ENCODE measurements at places on chromosomes 6 and 20. TPM values are rescaled to one million over a fixed set of nuclear protein-coding genes. Genes with fewer than 3 reads are reported as not detected.

GRCh38 chr6:91293395-91293794 is 706.5 kb upstream of the MAP3K7 start:
- DNase-seq, result no peak

DNA sequence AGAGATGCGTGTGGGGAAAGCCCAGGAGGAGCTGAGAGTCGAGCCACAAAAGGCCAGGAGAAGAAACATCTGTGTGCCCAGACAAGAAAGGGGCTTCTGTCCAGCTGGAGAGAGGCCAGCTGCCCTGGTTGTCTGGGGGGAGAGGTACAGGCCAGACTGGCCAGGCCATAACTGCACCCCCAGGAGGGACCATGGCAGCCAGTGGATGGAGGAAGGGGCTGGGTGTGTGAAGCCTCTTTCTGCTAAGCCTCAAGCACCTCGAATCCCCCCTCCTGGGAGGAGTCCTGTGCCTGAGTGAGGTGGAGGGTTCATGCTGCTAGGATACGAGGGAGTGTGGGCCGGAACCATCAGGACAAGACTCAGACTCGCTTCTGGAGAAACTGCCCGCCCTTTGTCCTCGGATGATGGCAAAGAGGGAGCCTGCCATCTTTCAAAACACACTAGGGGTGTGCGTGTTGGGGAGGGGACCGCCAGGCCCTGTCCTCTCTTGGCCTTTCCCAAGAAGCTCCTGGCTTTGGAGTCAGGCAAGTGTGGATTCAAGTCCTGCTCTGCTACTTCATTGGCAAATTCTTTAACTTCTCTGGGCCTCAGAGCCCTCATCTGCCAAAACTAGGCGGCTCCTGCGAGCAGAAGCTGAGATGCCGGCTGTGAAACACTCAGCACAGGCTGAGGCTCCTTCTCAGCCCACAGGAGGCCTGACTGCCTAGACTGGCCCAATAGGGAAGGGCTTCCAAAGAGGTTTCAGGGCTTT is 90.3 kb downstream of the ASXL1 start:
- no peak for DNase-seq

GRCh38 chr6:133093956-133094355 is 147.2 kb upstream of the EYA4 start:
- no peak for DNase-seq

DNA sequence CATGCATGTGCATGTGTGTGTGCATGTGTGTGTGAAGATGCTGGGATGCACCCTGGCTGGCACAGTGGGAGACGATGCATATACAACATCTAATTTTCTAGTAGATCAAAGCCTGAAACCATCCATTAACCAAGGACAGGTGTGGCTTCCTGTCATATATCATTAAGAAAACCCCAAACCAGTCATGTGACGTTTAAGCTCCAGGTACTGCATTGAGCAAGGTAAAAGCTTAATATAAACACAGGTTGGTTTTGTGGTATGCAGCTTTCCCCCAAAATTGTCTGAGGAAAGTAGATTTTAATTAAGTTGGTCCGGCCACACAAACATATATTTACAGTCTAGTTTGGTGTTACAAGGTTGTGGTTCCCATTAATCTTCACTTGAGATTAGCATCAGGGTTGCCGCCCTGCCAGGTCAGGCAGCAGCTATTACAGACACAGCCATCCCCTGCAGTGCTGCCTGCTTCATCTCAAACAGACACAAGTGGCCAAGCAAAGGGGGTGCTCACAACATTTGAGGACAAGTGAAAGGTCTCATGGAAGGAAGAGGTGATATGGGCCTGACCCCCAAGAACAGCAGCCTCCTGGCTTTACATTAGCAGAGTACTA is 48.6 kb upstream of the NAA20 start:
- no peak for DNase-seq

DNA sequence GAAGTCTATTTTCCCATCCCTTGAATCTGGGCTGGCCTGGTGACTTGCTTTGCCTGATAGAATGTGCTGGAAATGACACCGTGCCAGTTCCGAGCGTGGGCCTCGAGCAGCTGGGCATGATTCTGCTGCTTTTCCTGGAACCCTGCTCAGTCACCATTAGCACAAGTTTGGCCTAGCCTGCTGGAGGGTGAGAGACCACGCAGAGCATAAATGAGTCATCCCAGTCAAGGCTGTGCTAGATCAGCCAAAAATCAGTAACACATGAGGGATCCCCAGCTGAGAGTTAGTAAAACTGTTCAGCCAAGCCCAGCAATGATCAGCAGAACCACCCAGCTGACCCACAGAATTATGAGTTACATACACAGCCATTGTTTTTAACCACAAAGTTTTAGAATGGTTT is 74.8 kb upstream of the TOP1 start:
- DNase-seq, result no peak

GRCh38 chr6:53544217-53544469 is 758 bp downstream of the GCLC start:
- DNase-seq, result peak; percentile 50

DNA sequence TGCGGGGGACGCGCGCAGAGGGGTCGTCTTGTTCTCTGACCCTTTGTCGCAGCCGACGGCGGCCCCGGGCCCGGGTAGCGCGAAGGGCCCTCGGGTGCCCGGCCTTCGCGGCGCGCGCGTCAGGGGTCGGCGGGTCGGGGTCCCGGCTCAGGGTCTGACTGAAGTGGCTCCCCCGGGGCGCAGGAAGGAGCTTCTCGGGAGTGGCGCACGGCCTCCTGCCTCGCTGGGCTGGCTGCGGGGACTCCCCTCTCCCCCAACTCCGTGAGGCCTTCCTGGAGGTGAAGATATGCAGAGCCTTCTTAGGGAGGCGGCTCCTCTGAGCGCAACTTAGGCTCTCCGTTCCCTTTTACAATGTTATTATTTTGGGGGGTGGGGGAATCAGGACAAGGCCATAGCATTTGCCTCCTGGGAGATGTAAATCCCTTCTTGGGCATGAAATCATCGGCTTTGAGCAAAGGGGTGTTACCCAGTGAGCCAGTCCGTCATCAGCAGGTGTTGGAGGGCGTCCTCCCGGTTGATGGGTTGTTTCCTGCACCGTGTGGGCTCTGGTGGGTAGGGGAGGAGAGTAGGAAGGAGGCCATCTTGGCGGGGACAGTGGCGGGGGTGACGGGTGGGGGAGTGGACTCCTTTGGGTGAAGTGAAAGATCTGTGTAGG is 523 bp downstream of the CDS2 start:
- peak; percentile 70 for DNase-seq

DNA sequence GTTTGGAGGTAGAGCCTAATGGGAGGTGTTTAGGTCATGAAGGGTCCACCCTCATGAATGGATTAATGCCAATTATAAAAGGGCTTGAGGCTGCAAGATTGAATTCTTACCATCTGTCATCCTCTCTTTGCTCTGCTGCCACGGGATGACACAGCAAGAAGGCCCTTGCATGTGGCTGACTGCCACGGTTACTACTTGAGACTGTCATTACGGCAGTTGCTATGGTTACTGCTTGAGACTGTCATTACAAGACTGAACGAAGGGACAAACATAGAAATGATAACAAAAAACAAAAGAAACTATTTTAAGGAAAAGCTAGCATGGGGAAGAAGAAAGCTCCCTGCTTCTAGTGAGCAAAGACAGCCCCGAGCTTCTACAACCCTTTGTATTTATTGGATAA is 715.0 kb downstream of the TFAP2A start:
- DNase-seq, result no peak

GRCh38 chr6:26216886-26217713 is 129.9 kb downstream of the HFE start:
- peak; percentile 93 for DNase-seq

DNA sequence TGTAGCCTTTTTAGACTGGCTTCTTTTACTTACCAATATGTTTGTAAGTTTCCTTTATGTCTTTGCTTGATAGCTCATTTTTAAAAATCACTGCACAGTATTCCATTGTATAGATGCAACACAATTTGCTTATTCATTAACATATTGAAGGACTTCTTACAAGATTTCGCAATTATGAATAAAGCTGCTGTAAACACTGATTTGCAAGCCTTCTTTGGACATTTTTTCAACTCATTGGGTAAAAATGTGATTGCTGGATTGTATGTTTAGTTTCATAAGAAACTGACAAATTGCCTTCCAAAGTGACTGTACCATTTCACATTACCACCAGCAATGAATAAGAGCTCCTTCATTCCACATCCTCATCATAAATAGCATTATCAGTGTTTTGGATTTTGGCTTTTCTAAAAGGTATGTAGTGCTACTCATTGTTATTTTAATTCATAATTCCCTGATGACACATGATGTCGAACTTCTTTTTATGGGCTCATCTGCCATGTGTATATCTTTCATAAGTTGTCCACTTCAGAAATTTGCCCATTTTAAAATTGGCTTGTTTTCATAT is 80.7 kb downstream of the TFAP2B start:
- no peak for DNase-seq

- no peak for DNase-seq
Measured at GRCh38 chr20:56360908-56361205, 2.1 kb downstream of the FAM210B start.

DNA sequence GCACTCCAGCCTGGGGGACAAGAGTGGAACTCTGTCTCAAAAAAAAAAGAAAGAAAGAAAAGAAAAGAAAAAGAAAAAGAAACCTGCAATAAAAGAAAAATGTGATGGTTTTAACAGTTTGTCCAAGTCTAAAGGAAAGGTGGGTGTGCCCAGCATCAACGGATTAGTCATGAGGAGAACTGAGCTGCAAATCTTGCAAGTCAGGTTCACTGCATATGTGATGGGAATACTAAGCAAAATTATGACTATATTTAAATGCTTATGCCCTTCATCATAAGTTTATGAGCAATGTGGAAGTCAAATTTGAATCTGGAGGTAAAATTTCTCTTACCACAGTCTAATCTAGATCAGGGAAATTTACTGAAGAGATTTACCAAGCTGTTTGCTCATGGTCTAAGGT is 13.1 kb upstream of the CDK19 start:
- no peak for DNase-seq

DNA sequence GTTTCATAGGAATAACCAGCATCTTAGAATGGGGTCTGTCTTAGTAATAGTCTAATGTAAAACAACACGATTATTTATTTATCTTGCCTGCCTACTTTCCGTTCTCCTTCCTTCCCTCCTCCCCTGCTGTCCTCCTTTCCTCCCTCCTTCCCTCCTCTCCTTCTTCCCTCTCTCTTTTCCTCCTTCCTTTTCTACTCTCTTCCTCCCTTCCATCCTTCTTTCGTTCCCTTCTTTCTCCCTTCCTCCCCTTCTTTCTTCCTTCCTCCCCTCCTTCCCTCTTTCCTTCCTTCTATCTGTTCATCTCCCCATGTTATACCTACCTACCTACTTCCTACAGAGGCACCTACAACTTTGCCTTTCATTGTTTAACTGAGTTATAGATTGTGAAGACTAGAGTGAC is 940.6 kb downstream of the KIF16B start:
- DNase-seq, result no peak

- DNase-seq, result no peak
Measured at GRCh38 chr20:63235399-63235983, at the start of gene BIRC7. Gene BIRC7 (plus strand): TSS chr20:63235905. CDS start chr20:63236097, 192 bp downstream.

GRCh38 chr6:108323710-108324466 is 29.0 kb downstream of the AFG1L start:
- no peak for DNase-seq

- no peak for DNase-seq
Measured at GRCh38 chr6:72561629-72562028, 60.2 kb upstream of the KCNQ5 start.

GRCh38 chr20:62735331-62735821 is 26.7 kb downstream of the NTSR1 start:
- DNase-seq, result no peak

DNA sequence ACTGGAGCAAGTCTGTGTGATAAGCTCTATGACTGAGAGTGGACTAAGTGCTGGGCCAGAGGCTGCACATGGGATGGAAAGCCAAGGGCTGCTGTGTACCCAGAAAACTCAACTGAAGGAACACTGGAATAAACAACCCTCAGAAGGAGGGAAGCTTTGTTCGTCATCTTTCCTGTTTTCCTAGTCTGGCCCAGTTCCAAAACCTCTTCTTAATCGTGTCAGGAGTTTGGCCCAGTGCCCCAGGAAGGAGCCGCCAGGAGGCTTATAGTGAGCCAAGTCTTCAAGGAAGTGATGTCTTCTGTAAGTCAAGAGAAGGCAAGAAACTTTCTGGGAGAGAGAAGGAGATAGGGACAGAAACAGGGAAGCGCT is 23.3 kb upstream of the TOP1 start:
- DNase-seq, result peak; percentile 74

- DNase-seq, result no peak
Measured at GRCh38 chr6:39049575-39050283, 1.1 kb downstream of the GLP1R start.

GRCh38 chr6:150607329-150607650 is 7.6 kb downstream of the PLEKHG1 start:
- DNase-seq, result no peak

DNA sequence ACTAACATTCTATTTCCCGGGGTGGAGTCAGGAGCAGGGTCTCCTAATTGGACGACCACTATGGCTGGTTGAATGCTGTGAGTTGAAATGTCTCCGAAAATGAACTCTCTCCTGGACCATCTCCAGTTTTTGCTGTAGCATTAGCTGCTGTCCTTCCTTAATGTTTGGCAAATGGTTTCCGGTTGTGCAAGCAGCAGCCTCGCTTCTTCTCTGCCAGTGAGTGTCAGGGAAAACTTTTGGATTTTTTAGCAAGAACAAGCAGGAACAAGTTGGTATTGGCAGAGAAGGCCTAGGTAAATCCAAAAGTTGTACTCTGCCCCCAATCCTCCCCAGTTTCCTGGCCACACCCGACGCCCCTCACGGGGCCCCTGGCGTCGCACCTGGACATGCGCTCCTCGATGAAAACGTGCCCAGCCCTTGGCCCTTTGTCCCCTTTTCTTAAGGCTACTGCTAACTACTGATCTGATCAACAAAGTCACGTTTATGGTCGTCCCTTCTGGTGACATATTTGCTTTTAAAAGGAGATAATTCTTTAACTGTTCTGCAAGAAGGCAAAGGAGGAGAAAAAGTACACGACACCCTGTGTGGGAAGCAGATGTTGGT is 103.2 kb downstream of the ARMC2 start:
- DNase-seq, result no peak

DNA sequence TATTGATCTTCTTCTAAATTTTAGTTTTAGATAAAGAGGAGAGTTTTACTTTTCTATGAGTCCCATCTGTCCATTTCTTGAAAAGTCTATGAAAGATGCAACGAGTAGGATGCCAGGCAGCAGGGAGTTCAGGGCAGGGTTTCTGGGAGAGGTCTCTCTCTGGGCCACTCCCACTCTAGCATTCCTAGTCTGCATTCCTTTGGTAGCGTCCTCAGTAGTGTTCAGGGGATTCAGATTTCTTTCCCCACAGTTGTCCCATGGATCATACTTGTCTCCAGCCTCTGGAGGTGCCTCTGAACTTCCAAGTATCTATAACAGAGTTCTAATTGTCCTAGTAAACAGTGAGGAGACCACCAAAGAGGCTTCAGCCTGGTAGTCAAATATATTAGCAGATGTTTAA is 225.3 kb downstream of the RIMS1 start:
- no peak for DNase-seq

- DNase-seq, result no peak
Measured at GRCh38 chr6:17225767-17226630, 55.2 kb upstream of the RBM24 start.

Gene IL17F
- not detected for total RNA-seq

Gene COX7A2
- total RNA-seq, result 94.9 TPM

Gene PHACTR3
- total RNA-seq, result 31.5 TPM

Gene CCN6
- total RNA-seq, result not detected

Measured in Peyer's patch (tissue), 4 donors.